ENCODE measurements at places on chromosomes 13 and 19.

GRCh38 chr19:34393031-34393430 is 11.2 kb upstream of the PDCD2L start:
- no peak for DNase-seq

DNA sequence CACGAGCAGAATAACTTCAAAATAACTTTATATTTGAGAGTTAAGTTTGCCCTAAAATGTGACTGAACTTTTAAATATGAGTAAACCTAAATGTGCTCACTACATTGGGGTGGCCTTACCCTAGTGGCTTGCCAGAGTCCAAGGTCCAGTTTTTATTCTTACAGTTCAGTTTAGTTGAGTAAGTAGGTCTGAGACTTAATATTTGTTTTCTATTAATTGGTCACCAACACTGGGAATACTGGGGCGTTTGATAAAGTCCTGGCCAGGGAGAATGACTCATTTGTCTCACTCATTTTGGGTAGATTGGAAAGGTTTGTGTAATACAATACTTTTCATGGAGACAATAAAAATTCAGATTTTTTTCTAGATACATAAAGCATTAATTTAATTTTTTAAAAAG is 127.8 kb upstream of the SPATA13 start:
- DNase-seq = no peak

DNA sequence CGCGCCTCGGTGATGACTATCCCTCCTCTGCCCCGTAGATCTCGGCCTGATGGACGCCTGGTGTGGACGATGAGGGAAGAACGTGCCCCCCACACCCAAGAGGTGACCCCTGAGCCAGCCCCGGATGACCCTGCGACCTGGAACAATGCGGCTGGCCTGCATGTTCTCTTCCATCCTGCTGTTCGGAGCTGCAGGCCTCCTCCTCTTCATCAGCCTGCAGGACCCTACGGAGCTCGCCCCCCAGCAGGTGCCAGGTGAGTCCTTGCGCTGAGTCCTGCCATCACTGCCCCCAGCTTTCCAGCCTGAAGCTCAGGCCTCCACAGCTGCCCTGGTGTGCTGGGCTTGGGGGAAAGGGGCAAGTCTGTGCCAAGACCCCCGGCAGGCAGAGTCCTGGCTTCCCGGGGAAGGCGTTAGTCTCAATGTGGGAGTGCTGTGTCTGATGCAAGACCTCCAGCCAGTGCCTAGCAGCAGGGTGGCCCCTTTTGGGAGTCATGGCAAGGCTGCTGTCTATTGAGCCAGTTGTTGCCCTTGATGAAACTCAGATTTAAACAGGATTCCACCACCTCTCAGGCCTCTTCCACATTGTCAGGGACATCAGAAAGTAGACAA is 67.5 kb downstream of the CHST8 start:
- DNase-seq = no peak

- DNase-seq = no peak
These were observed 4.3 kb downstream of the ZNF560 start for GRCh38 chr19:9494096-9494495.

GRCh38 chr13:31035185-31035965 is 102.9 kb downstream of the TEX26 start:
- peak; percentile 96 for DNase-seq

DNA sequence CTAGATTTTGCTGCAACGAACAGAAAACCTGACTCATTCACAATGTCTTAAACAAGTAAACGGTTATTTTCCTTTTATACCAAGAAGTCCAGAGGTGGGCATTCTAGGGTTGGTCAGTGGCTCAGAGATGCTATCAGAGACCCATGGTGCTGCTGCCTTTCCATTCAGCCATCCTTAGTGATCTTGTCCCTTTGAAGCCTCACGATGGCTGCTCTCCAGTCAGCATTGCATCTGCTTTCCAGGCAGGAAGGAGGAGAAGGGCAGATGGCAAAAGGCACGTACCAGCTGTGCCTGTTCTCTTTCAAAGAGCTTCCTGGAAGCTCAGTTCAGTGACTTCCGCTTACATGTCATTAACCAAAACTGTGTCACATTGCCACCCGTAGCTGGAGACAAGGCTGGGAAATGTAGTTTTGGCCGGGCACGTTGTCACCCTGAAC is 30.1 kb downstream of the WDFY2 start:
- peak; percentile 32 for DNase-seq

DNA sequence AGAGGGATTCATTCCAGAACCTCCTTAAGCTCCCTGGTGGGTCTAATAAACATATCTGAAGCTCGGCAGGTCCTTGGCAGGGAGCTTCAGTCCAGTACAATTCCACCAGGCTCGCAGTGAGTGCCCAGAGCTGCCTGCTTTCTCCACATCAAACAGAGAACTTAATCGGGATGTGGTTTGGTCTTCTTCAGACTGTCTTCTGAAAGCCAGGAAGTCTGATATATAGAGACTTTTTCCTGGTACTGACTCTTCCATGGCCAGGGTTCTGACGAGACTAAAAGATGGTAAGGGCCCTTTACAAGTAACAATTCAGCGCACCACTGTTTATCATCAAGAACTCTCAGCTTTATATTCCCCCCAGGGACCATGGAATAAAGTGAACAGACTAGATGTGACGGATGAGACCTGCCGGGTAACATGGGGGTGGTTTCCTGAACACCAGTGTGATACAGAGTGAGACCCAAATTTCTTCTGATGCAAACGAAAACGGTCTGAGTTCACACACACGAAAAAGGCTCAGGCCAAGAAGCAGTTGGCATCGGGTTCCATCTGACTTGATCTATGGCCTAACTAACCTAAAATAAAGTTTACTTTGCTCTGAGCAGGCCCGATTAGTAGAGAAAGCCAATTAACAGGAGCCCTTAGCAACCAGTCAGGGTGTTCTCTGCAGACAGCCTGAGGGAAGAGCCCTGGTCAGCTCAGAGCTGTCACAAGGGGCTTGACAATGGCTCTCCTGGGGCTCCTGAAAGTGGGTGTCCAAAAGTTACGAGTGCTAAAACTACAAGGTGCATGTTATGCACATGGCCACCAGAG is 29.0 kb downstream of the RANBP3 start:
- DNase-seq = peak; percentile 93

DNA sequence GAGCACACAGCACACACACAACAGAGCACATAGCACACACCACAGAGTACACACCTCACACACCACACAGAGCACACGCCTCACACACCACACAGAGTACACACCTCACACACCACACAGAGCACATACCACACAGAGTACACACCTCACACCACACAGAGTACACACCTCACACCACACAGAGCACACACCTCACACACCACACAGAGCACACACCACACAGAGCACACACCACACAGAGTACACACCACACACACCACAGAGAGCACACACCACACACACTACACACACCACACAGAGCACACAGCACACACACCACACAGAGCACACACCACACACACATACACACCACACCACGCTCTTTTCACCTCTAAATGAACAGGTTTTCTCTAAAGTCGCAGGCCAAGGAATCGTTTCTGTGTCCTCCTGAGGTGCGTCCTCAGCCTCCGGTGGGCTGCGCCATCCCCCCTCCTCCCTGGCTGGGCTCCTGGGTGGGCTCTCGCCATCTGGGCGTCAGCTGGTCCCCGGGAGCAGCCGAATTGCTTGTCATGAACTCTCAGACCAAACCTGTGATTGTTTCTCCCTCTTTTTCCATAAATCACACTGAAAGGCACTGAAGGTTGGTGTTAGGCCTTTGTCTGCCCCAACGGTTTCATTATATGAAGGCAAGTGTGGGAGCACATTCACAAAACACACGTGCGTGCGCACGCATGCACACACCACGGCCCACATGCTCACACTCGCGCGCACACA is 37.4 kb downstream of the TMEM255B start:
- DNase-seq = no peak

- DNase-seq = no peak
These were observed 16.0 kb downstream of the KCNC3 start for GRCh38 chr19:50312967-50313811.

DNA sequence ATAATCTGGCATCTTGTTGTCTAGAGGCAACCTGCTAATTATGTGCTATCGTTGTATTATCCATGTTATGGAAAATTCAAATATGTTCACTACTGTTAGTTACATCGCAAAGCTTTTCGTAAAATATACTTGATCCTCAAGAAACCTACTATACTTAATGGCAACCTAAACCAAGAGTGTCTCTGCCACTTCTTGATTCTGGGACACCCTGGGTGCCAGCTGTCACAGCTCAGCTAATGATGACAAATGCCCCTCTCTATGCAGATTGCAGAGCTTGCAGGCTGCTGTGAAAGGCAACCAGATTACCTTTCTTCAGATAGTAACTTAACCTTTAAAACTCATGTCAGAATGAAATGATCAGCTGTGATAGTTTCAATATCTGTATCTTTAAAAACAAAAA is 8.9 kb upstream of the MAB21L1 start:
- DNase-seq = no peak
